ENCODE measurements at places on chromosomes 4 and X.

- DNase-seq: no peak
These were observed 663.4 kb downstream of the RAPGEF2 start for GRCh38 chr4:159766241-159766640.

DNA sequence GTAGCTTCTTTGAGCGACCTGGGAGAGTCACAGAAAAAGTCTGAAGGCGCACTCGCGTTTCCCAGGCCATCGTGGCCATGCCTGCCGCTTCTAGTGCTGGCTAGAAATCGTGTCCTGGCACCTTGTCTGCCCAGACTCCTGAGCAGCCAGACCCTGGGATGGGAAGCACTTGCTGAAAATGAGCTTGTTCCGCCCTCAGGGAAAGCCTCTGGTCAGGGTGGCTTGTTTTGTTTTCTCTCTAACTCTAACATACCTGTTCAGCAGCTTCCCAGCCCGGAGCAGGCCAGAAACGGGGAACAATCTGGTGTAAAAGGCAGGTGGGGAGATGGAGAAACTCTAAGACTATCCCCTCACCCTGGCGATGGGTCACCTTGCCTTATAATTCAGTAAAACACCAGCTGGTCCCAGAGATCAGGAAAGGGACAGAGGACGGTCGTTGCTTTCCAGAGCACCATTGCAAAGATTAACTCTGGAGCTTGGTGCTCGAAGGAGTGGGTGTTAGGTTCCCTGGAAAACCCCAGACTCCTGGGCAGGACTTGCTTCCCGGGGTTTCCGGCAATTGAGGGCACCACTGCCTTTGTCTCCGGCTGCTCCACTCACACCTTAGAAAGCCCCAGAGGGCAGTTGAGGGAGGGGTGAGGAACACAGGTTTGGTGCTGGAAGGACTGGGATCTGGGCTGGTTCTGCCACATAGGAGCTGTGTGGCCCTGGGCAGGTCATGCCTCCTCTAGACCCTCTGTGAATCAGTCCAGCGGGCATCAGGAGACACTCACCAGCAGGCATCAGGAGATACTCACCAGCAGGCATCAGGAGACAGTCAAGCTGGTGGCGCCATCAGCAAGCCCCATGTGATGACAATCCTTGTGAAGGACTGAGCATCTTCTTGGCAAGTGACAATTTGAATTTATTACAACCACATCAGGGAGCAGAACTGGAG, 4.5 kb upstream of the SH3TC1 start:
- DNase-seq: no peak

DNA sequence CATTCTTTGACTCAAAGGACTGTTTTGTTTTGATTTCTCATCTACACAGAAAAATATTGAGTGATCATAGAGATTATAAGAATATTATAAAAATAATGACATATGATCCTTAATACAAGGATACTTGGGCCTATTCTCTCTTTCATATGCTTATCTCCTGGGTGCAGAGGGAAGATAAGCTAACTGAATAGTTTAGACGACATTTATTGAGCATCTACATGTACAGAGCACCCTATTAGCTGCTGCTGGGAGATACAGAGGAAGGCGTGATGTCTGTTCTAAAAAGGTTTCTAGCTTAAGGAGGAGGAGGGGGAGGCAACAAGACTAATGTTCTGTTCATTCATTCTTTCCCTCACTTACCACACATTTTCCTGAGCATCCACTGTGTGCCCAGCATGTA, 106.8 kb downstream of the HDAC8 start:
- no peak for DNase-seq

GRCh38 chr4:6338175-6338950, 68.7 kb downstream of the WFS1 start:
- no peak for DNase-seq

- DNase-seq: no peak
These were observed 32.7 kb upstream of the JADE1 start for GRCh38 chr4:128776794-128777216.

DNA sequence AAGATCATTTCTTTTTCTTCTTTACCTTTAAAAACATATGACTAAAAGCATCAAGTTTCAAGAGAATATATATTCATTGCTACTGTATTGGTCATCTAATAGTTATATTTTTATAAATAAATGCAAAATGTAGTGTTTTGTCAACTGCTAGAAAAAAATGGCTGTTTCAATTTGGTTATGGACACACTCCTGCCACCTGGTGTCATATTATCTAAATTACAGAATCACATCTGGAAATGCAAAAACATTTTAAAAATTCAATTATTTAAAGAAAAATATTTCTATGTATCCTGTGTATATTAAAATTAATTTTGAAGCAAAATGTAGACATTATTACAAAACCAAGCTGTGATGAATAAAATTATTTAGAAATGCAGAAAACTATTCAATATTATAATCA, 329.4 kb upstream of the PCDH18 start:
- DNase-seq: no peak

DNA sequence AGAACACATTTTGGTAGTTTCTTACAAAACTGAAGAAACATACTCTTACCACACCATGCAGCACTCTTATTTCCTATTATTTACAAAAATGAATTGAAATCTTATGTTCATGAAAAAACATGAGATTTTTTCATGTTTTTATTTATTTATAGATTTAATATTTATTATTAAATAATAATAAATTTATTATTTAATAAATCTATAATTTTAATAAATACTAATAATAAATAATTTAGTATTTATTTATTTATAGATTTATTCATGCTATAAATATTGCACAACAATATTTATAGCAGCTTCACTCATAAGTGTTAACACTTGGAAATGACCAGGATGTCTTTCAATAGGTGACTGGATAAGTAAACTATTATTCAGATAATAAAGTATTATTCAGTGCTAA, 91.6 kb upstream of the CPXCR1 start:
- DNase-seq: no peak

DNA sequence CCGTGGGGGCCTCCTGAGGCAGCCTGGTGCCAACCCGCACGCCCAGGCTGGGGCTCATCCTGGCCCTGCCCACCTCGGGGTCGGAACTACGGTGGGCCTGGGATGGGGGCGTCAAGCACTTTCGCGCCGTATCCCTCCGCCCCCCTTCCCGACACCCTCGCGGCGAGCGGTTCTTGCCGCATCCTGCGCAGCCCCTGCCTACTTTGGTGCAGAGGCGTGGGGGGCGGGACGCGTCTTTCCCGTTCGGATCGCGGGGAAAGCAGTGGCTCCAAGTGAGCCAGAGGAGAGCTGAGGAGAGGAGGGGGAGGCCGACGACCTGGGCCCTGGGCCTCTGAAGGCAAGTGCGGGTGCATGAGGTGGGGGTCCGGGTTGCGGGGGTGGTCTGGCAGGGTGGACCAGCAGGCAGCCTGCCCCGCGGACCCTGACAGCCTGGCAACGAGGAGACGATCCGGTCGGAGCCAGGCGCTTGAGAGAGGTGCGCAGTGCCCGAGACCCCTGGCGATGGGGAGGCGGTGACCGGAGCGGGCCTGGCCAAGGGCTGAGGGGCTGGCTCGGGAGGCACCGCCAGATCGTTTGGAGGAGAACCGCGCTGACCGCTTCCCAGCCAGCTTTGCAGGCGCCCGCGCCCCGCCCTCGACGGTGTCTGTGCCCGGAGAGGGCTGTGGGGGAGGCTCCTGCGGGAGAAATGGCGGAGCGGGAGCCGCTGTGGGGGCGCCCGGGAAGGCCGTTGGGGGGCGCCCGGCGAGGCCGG, at the start of gene GPRASP2:
Gene GPRASP2 (plus strand): TSS at position 233 of the 751 bp plus-strand sequence. CDS start 2,422 bp downstream, outside the sequence.
- no peak for DNase-seq

GRCh38 chr4:3502941-3503936, 29.0 kb downstream of the LRPAP1 start:
- DNase-seq: no peak

GRCh38 chr4:88109123-88109881, 49.1 kb downstream of the ABCG2 start:
- no peak for DNase-seq

DNA sequence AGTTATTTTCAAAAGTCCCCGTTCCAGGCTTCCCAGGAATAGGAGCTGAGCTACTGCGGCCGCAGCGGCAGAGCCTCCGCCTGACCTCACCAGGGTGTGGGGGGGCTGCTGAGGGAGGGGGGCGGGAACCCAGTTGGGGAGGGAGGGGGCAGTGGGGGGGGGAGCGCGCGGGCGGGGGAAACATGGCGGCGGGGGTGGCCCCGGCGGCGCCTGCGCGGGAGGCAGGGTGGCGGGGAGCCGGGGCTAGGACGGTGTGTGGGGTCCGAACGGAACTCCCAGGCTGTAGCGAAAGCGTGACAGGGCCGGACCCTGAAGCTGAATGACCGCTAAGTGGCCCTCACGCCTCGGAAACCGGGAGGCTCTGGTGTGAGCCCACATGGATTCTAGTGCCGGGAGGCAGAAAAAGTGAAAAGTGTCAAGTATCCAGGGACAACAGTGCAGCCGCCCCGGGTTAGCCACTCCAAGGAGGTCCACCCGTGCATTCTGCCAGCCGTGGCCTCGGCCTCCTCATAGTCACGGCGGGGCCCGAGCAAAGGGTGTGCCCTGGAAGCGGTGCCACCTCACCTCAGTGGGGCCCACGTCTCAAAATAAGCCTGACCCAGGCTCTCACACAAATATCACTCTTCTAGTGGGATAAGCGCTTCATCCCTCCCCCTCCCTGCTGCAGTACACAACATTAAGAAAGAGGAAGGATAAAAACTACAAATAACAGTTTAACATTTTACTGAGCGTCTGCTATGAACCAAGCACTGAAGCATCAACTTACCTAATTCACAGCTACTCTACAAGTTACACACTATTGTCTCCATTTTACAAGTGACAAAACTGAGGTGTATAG, at the start of gene KLHL13:
Gene KLHL13 (minus strand): TSS at position 98 of the 838 bp plus-strand sequence. CDS start 88,337 bp downstream, outside the sequence.
- no peak for DNase-seq

DNA sequence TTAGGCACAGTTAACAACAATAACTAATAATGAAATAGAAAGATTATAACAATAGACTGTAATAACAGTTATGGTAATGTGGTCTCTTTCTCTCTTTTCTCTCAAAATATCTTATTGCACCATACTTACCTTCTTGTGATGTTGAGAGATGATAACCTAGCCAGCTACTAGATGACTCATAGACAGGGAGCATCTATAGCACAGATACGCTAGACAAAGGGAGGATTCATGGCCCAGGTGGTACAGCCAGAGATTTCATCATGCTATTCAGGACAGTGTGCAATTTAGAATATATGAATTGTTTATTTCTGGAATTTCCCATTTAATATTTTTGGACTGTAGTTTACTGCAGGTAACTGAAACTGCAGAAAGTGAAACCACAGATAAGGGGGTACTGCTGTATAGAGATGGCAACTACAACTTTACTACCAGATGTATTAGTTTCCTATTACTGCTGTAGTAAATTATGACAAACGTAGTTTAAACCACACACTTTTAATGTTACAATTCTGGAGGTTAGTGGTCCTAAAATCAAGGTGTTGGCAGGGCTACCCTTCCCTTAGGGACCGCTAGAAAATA, 41.8 kb upstream of the MAGED1 start:
- no peak for DNase-seq

DNA sequence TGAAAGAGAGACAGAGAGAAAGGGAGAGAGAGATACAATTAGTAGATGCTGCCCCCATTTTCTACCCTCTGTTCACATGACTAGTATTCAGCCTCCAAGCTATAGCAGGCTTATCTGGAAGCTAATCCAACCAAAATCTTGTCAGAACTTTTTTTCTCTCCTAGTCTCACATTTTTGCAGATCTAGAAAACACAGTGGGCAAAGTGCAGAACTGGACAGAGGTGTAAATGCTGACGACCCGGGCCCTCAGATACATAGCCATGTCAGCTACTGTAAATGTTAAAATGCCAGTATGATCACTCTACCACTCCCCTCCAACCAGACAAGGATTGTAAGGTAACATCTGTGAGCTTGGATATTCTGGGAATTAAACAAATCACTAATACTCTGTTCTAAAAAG, 34.3 kb downstream of the GPC3 start:
- no peak for DNase-seq

- DNase-seq: no peak
These were observed 606.0 kb upstream of the PITX2 start for GRCh38 chr4:111228874-111229273.
